ENCODE measurements at places on chromosomes 2 and 18.
A peak's percentile ranks its signal among the peaks of the same experiment; 100 is the strongest.

- DNase-seq: peak; percentile 51
These were observed 8.6 kb upstream of the SOCS6 start for GRCh38 chr18:70280007-70280925.

DNA sequence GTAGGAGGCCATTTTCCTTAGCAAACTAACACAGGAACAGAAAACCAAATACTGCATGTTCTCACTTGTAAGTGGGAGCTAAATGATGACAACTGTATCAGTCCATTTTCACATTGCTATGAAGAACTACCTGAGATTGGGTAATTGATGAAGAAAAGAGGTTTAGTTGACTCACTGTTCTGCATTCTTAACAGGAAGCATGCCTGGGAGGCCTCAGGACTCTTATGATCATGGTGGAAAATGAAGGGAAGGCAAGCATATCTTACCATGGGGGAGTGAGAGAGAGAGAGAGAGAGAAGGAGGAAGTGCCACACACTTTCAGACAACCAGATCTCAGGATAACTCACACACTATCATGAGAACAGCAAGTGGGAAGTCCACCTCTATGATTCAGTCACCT is 105.3 kb downstream of the PARD3B start:
- DNase-seq: no peak

DNA sequence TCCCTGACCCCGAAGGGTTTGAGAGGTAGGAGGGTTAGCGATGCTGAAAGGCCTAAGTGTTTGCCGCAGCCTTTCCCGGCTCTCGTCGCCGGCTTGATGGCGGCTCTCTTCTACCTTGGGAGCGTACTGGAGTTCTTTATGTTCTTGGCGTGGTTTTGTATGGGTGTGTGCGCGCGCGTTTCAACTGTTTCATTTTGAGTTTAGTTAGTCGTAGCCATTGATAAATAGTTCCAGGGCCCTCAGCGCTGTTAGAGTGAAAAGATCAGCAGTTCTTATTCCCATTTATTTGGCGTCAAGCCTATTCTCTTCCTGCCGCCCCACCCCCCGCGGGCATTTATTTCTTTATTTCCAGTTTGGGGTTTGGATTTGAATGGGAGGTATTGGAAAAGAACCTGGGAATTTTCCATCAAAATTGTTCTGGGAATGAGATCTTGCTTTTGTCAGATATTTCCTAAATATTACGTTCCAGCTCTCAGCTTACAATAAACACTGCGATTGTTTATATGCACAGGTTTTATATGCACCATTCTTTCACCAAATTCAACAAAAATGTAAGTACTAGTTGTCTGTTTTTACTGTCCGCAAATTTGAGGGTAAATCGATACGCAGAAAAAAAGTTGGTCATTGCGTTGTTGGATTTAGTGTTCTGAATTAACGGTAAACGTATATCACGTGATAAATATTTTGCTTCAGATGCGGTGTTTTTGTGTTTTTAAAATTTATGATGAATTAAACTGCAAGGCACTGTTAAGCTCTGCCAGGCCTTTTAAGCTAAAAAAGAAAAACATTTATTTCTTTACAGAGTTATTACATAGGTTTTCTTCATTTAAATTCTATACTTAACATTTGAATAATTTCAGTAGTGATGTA is 954 bp downstream of the CCNT2 start:
- DNase-seq: peak; percentile 53

DNA sequence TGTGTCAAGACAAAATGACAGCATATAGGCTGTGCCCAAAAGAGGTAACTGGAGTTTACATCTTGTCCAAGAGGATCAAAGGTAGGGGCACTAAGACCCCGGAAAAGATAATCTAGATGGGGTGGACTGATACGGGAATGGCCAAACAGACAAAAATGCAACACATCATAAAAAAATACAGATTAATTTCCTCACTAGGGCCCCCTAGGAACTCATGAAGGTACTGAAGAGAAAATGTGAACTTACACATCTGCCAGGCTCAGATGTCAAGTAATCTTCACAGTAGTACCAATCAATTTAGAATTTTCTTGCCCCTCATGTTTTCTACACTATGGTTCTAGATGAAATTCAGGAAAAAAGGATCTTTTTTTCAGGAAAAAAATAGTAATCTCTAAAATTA is 115.6 kb upstream of the REG3A start:
- DNase-seq: no peak

DNA sequence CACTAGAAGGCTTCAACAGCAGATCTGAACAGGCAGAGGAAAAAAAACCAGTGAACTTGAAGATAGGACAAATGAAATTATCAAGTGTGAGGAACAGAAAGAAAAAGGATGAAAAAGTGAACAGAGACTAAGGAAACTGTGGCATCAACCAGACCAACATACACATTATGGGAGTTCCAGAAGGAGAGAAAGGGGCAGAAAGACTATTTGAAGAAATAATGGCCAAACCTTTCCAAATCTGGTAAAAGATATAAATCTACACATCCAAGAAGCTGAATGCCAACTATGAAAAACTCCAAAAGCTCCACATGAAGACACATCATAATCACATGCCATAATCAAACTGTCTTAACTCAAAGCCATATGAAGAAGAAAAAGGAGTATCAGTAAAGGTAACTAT is 79.8 kb downstream of the ROCK1 start:
- no peak for DNase-seq

DNA sequence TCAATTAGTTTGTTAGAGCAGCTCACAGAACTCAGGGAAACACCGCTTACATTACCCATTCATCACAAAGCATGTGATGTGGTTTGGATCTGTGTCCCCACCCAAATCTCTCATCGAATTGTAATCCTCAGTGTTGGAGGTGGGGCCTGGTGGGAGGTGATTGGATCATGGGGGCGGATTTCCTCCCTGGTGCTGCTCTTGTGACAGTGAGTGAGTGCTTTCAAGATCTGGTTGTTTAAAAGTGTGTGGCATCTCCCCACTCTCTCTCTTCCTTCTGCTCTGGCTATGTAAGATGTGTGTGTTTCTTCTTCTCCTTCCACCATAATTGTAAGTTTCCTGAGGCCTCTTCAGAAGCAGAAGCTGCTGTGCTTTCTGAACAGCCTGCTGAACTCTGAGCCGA is 63.5 kb upstream of the AGPS start:
- DNase-seq: no peak

DNA sequence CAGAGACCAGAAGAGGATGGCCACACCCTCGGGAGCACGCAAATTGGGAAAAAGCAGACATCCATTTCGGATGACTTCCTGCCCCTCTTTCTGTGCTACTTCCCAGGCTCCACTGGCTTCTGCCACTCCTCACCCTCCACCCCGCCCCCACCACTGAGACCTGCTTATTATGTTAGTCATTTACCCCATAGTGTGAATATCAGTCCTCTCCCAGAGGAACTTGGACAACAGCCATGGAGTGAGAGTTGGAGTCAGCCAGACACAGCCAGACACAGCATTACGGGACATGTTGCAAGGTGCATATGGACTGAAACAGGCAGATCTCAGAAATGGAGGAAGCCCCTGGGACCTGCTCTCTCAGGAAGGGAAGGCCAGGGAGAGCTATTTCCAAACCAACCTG is 51.8 kb downstream of the CTIF start:
- DNase-seq: peak; percentile 75

DNA sequence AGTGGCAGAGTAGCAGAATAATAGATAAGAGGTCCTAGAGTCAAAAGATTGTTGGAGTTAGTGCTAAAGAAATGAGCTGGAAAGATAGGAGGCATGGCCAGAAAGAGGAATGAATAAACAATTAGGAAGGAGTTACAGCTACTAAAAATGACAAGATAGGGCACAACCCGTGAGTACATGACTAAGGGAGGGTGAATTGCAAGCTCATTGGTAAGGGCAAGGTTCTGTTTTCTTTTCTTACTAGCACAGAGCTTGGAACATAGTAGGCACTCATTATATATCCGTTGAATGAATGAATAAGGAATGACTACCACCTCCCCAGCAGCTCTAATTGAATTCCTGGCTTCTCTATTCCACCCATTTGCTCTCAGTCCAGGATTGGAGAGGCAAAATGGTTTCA is 5.7 kb upstream of the MARCO start:
- DNase-seq: no peak

DNA sequence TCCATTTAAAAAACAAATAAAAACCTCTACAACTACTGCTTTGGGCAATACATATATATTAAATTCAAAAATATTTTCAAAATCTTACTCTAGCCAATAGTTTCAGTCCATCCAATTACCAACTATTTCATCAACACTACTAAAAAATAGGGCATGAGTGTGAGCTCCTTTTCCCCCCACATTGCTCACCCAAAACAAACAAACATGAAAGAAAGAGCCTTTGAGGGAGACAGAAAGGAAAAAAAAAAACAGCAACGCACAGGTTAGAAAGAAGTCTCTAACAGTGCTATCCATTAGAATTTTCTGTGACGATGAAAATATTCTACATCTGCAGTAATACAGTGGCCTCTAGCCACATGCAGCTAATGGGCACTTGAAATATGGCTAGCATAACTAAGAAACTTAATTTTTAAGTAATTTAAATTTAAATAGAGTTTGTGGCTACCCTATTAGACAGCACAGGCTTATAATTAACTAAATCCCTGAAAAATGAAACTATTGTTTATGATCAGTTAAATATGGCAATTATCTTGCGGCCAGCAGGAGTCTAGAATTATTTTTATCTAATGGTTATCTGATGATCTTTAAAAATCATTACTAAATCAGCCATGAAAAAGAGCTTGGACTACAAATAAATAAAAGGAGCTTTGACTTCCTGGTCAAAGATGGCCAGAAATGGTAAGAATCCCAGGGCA is 59.2 kb downstream of the RBMS1 start:
- DNase-seq: no peak

GRCh38 chr2:216696321-216696720 is 972 bp upstream of the IGFBP5 start:
- no peak for DNase-seq

DNA sequence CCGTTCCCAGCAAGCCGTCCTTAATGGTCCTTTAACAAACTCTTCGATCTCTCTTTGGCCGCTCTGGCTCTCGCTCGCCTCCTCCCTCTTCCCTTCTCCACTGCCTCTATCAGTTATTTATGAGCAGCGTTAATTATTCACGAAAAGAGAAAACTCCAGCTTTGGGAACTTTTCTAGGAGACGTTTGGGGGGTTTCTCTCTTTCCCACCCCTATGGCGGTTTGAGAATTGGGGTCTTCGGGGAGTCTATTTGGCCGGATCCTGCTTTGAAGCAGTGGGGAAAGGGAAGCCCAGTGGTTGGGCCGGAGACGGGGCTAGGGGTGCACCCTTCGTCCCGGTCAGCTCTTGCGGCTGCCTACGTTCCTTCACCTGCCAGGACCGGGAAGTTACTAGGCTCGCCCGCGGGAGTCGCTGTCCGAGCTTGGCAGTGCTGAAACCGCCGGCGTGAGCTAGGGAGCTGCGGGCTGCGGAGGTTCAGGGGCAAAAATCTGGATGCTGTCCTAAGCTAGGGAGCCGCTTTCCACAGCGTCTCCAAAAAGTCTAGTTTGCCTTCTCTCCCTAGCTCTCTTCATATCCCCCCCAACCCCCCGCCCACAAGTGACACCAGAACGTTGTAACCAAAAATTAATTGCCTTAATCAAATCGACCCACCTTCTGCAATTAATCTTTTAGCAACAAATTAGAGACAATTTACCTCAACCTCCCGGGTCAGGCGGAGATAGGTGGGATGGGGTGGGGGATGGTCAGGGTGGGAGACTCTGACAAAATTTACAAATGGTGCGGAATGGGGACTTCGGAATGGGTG is 8.9 kb upstream of the SKOR2 start:
- peak; percentile 52 for DNase-seq

GRCh38 chr2:173159791-173160463 is 84.3 kb downstream of the MAP3K20 start:
- DNase-seq: peak; percentile 98

- DNase-seq: no peak
These were observed 242.9 kb downstream of the LPIN1 start for GRCh38 chr2:11989354-11989703.

DNA sequence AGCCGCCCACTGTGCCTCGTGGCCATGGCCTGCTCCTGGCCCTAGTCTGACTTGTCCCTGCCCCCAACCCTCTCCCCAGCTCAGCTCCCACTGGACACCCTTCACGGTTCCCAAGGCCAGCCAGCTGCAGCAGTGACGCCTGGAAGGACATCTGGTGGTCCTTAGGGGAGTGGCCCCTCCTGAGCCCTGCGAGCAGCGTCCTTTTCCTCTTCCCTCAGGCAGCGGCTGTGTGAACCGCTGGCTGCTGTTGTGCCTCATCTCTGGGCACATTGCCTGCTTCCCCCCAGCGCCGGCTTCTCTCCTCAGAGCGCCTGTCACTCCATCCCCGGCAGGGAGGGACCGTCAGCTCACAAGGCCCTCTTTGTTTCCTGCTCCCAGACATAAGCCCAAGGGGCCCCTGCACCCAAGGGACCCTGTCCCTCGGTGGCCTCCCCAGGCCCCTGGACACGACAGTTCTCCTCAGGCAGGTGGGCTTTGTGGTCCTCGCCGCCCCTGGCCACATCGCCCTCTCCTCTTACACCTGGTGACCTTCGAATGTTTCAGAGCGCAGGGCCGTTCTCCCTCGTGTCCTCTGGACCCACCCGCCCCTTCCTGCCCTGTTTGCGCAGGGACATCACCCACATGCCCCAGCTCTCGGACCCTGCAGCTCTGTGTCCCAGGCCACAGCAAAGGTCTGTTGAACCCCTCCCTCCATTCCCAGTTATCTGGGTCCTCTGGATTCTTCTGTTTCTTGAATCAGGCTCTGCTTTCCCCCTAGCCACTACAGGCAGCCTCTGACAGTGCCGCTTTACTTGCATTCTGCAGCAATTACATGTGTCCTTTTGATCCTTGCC is 35.8 kb downstream of the ANO7 start:
- peak; percentile 83 for DNase-seq

DNA sequence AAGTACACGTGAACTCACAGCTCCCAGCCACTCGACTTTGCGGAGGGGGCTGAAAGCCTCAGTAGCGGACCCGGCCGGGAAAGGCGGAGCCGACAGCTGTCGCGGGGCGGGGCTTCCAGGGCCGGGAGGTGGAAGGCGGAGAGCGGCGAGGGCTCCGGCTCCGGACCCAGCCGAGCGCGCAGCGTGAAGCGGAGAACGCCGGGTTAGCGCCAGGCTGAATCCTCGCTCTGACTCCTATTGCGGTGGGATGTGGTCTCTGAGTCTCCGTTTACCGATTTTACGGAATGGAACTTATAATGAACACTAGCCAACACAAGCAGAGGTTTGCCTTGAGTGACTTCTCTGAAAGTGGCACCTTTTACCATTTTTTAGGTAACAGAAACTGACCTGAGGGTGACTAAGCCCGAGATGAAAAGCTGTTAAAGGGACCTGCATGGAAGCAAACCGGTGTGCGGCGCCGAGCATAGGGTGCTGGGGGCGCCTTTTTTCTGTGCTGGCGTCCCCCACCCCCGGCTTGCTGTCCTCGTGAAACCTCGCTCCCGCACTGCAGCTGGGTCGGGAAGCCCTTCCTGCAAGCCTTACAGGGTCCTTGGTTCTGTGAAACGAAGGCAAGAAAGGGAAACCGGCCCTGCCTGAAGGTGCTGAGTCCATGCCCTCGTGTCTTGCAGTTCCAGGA is 72.9 kb downstream of the EN1 start:
- DNase-seq: peak; percentile 37

GRCh38 chr18:13680612-13681011 is 45.7 kb downstream of the FAM210A start:
- no peak for DNase-seq

Data from ELR (cell line).